ENCODE measurements at places on chromosomes 4 and X.

GRCh38 chr4:42428036-42428435 lies 30.7 kb downstream of the SHISA3 start:
- no peak for DNase-seq

- DNase-seq = no peak
These were observed 186.2 kb downstream of the RCHY1 start for GRCh38 chr4:75327804-75328512.

- DNase-seq = no peak
These were observed 489.7 kb downstream of the PCDH10 start for GRCh38 chr4:133638751-133639150.

GRCh38 chr4:123547216-123548165 lies 150.9 kb downstream of the SPRY1 start:
- no peak for DNase-seq

GRCh38 chr4:99848591-99849001 lies 32.0 kb downstream of the DAPP1 start:
- no peak for DNase-seq

DNA sequence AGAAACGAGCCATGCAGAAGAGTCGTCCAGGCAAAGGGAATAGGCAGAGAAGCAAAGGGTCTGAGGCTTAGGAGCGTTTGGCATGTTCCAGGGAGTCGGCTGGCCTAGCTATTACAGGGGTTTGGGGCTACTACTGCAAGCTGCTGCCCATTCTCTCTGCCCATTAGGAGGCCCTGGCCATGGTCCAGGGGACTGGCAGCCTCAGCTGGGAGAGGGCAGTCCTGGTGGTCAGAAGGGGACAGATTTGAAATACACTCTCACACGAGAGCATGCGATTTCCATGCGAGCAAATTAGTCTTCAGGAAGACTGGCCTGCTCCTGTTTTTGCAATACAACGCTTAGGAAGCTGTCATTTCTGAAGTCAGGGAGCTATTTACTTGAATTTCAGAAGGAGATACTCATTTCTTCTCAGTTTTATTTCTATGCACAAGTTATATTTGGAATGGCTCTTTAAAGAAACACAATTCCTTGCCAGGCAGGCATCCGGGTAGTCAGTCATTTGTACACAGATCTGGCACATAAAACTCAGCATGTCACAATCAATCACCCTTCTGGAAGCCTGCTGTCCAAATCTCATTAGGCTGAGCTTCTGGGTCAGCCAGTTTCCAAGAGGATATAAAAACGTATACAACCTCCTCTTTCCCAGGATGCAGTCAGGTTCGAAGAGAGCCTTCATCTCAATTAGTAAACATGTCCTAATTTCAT lies 27.0 kb downstream of the PROM1 start:
- peak; percentile 64 for DNase-seq

DNA sequence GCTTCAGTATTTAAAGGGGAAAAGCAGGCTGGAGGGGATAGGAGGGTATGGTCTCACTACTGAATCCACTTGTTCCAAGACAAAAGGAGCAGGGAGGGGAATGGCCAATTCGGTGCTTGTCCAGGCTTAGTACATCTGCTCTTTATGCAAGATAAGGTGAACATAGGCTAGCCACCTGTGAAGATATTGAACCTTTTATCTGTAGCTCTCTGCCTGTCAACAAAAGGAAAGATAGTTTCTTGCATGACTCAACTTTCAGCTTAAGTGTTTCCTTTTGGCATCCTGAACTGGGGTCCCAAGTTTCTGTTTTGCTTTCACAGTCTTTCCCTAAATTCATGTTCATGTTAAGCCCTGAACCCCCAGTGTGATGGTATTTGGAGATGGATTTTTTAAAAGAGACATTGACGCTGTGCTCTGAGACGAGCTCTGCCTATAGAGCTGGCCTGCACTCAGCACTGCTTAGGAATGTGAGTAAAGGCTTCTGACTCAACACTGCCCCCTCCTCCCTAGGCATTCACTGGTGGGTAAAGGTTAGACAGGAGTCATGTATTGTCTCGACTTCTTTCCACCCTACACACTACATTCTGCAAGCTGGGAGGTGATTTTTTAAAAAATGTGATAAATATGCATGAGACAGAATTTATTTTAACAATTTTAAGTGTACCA lies 28.2 kb downstream of the FAM149A start:
- DNase-seq = no peak

DNA sequence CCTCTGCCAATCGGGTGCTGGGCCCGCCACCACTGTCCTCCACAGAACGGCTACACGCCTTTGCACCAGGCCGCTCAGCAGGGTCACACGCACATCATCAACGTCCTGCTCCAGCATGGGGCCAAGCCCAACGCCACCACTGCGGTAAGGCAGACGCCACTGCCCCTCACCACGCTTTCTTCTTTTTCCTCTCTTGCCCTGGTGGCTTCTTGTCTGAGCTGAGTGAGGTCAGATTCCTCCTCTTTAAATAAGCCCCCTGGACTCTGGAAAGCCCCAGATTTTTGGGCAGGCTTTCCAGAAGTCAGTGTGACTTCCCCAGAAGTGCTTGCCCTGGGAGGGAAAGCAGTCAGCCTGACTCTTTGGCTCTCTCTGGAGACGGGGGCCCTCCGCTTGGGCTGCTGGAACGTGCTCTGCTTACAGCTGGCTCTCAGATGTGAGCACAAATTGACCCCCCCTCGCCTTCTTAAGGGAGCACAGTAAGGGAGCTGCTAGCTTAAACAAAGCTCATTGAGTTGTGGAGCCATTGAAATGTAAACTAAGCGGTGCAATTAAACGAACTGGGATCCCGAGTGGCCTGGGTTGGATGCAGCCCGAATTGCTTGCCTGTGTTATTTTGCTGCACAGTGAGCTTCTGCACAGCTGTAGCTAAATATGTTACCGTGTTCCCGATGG lies 243.1 kb downstream of the ANK2 start:
- peak; percentile 84 for DNase-seq

- DNase-seq = no peak
These were observed 98.3 kb downstream of the NFKB1 start for GRCh38 chr4:102599455-102599854.

All from femur (tissue), 1 donor.